ENCODE measurements at places on chromosomes 1 and 21. TPM values are rescaled to one million over a fixed set of nuclear protein-coding genes. Genes with fewer than 3 reads are reported as not detected.

DNA sequence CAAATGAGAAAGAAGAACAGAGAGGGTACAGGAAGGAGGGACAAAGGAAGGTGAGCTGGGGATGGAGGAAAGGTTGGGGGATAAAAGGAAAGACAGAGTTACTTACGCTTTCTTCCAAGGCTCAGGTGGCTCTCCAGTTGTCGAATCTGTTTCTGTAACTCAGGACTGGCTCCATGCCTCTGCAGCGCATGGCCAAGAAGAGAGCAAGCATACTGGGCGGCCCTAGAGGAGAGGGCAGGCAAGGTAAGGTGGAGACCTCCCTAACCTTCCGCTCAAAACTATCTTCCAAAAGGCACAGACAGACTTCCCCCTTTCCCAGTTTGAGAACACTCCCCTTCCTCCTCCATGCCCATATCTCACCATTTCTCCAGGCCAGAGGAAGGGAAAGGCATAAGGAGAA lies 922 bp downstream of the PEX11B start:
- no peak for DNase-seq

- DNase-seq: no peak
These were observed 38.3 kb downstream of the CEP170 start for GRCh38 chr1:243216741-243217140.

GRCh38 chr1:243473227-243474135 lies 217.6 kb downstream of the SDCCAG8 start:
- DNase-seq: no peak

DNA sequence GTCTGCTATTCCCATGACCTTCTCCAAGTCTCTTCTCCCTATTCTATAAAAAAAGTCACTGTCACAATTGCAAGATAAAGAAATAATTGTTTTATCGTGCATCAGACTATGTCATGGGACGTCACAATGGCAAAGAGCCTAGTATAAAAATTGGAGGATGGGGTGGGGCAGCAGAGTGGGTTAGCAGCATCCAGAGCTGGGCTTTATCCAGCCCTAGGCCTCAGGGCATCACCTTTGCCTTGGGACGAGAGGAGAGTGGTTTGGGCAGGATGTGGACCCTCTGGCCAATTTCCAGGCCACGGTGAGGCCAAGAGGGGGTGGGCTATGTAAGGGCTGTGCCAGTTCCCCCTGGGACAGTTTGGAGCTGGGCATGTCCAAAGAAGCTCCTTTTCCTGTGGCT lies 25.7 kb downstream of the WNT4 start:
- no peak for DNase-seq

Gene RGS8
- not detected for total RNA-seq

GRCh38 chr1:90712153-90712856 lies 4.8 kb downstream of the BARHL2 start:
- no peak for DNase-seq

DNA sequence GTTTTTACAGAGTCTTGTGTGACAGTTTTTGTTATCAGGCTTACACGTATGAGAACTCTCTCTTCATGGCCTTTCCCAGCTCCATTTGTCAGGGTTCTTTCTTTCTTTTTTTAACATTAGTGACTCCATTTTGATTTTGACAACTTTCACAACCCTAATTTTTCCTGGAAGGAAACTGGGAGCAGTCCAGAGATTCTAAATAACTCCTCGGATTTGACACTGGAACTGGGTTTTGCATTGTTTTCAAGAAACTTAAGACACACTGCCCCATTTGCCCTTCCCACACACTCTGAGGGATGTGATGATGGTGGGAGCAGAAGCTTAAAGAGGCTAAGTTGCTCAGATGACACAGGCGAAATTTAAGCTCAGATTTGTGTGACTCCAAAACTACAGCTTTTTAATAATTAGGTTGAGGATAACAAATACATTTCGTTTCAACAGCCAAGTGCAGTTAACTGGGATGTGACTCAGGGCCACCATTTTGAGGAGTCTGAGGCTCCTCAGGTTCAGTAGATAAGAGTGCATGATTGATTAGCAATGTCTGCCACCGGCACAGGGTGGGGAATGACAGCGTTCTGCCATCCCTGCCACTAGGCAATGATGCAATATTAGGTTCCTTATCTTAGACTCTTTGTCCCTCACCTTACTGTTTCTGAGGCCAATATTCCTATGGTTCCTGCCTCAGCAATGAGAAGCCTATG lies 95.1 kb upstream of the ATP1A1 start:
- DNase-seq: no peak

DNA sequence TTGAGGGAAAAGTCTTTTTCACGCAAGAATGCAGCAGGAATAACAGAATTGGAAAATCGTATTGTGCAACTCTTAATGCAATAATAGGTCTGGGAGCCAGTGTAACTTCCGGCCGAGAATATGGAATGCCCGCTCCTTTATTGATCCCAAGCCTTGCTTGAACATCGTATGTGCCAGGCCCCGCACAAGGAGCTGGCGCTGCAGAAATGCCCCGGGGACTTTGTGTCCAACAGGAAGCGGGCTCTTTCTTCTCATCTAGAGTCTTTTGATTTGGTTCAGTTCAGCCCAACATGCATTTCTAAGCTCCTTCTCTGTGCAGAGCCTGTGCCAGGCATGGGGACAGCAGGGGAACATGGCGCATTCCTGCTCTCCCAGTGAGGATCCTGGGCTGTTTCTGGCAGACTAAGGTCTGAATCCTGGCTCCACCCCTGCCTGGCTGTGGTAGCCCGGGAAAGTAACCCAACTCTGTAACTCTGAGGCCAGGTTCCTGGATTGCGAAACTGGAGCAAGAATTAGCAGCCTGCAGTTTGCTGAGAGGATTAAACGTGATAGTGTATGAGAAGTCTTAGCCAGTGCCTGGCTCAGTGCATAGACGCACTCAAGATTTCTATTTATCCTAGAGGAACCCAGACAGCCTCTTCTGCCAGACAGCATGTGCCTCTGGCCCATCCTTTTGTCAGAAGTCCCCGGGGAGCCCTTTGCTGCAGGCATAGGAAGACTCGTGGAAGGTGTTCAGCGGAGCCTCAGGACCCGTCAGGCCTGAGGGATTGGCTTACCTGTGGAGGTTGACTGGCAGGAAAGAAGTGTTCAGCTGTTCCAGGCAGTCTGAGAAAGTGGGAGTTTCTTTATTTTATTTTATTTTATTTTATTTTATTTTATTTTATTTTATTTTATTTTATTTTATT lies 987 bp upstream of the CDCP2 start:
- no peak for DNase-seq

Gene COL6A1
- total RNA-seq: 1,564 TPM

GRCh38 chr1:243748706-243749283 lies 101.2 kb downstream of the AKT3 start:
- no peak for DNase-seq

Gene KCNE2
- not detected for total RNA-seq

GRCh38 chr21:22062472-22063139 lies 1064.4 kb downstream of the NCAM2 start:
- DNase-seq: no peak

- DNase-seq: no peak
These were observed 17.2 kb downstream of the HENMT1 start for GRCh38 chr1:108643492-108644335.

GRCh38 chr1:113103048-113103447 lies 30.1 kb downstream of the LRIG2 start:
- DNase-seq: no peak

Gene AUNIP
- not detected for total RNA-seq

Gene BARHL2
- total RNA-seq: not detected

Gene HSD3B2
- total RNA-seq: 9.9 TPM

GRCh38 chr21:38531591-38531990 lies 33.3 kb upstream of the ERG start:
- no peak for DNase-seq

DNA sequence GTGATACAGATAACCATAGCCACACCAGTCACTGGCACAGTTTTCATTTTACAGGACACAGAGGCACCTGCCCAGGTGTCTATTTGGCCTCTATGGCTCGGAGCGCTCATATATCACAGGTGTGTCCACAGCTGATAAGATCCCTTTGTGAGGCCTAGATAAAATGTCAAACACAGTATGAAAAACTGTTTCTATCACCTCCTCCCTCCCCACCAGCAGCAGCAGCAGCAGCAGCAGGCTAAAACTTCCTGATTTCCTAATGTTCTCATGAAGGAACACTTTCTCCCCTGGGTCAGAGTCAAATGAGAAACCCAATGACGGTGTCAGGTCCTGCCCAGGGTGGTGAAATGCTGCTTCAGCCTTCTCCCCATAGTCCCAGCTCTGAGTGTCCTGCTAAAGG lies 24.4 kb downstream of the ELAPOR1 start:
- DNase-seq: no peak

- no peak for DNase-seq
These were observed 124.4 kb upstream of the HOOK1 start for GRCh38 chr1:59690171-59690930.

GRCh38 chr1:233328142-233328921 lies 808 bp downstream of the MAP3K21 start:
- peak; percentile 62 for DNase-seq

Gene KRTAP21-2
- not detected for total RNA-seq

DNA sequence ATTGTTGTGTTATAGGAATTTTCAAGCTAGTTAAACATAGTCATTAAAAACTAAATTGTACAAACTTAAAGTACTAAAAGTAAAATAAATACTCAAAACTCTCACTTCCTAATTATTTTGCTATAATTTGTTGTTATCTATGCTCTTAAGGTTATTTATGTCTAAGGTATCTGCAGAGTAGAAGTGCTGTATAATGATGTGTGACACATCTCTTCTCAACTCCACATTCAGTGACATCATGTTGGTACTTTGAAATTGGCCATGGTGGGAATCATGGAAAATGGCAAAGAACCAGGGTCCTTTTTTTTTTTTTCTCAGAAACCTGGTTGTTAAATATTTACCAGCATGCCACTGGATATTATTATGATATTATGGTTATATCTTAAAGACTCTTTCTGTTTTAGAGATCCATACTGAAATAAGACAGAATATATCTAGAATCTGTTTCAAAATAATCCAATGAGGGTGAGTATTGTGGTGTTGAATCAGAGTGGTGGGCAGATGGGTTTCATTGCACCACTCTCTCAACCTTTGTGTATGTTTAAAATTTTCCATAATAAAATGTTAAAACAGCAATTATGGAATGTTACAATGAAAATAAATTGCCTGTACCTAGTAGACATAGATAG lies 22.4 kb downstream of the LRRC8B start:
- DNase-seq: no peak

DNA sequence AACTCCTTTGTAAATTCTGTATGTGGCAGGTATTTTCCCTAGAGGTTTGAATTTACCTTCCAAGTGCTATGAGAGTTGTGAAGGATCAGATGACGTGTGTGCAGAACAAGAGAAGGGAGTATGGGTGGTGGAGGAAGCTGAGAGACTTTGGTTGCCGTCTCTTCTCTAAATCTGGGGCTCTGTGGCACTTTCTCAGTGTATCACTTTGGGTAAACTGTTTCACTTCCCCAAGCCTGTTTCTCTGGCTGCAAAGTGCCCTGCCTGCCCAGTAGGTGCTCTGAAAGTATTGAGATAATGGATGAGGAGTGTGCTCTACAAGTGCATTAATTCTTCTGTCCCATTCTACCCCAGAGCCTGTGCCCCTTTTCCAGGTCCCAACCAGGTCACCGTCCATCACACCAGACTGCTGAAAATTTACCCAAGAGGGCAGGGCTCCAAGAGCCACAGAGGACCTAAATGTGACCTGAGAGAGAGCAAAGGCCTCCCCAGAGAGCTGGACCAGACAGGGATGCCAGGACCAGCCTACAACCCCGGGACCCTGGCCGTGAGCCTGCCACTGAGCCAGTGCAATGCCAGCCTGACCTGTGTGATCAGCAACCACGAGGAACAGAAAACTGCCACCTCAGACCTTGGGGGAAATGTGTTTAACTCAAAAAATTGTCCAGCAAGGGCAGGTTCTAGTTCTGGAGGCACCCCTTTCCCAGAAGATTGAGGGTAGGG lies 131.6 kb upstream of the ETV3 start:
- DNase-seq: no peak

GRCh38 chr1:24203404-24203803 lies 16.3 kb upstream of the IFNLR1 start:
- no peak for DNase-seq

GRCh38 chr1:84973498-84974334 lies 23.2 kb downstream of the MCOLN2 start:
- DNase-seq: no peak

- no peak for DNase-seq
These were observed 110.8 kb downstream of the LACTBL1 start for GRCh38 chr1:22861764-22862440.

GRCh38 chr21:16568244-16568643 lies 838.5 kb downstream of the USP25 start:
- DNase-seq: no peak

Gene COL9A2
- total RNA-seq: 4.5 TPM

GRCh38 chr1:58551186-58552140 lies 4.9 kb upstream of the OMA1 start:
- DNase-seq: no peak

Gene KCNQ4
- 14.5 TPM for total RNA-seq

- DNase-seq: no peak
These were observed 11.8 kb downstream of the HTR6 start for GRCh38 chr1:19676438-19676922.

Gene HSF2BP
- total RNA-seq: 0.75 TPM

Gene CRYBG2
- not detected for total RNA-seq

GRCh38 chr1:184890539-184890973 lies 83.8 kb downstream of the NIBAN1 start:
- no peak for DNase-seq

GRCh38 chr1:232267092-232267836 lies 362.7 kb downstream of the SIPA1L2 start:
- DNase-seq: no peak
